ENCODE measurements at places on chromosomes 16 and 17.

DNA sequence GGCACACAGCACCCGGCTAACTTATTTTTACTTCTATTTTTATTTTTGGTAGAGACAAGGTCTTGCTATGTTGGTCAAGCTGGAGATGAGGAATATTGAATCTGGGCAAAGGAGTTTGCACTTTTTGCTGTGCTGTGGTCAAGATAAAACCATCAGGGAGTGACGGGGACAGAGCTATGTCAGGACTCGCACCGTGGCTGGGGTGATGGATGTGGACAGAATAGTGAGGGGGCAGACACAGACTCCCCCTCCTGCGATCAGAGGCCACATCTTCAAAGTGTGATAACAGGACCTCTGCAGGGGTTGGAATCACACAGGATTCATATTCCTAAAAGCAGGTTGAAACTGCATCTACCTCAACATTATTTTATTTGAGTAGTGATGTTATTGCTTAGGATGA is 25.6 kb downstream of the IL21R start:
- no peak for DNase-seq

DNA sequence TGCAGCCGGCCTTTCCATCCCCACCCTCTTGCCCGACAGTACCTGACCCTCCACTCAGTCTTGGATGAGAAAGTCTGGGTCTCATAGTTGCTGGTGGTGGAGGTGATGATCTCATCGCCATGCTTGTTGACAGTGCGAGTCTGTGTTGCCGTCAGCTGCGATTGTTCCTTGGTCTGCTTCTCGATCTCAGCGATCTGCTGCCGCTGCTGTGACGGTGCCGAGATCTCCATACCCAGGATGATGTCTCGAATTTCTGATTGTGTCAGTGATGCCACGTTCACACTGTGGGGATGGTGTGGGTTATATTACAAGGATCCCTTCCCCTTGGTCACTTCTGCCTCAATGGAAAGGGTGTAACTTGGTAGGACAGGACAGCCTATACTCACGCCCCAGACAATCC is 4.1 kb upstream of the RILP start:
- no peak for DNase-seq

DNA sequence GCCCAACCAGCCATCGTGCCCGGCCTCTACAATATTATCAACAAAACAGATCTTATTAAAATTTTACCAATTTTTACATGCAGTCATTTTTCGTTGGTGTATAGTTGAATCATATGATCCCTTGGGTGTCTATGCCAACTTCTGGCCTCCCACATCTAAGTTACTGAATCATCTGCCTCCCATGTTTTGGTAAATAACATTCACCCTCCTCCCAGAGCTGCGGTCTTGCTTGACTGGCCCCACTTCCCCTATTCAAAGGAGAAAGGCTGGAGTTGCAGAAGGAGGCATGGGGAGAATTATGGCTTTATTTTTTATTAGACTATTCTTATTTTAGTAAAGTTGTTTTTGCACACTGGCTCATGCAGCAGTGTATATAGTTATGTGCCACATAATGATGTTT is 18.5 kb upstream of the CCL23 start:
- no peak for DNase-seq

GRCh38 chr16:74524926-74525325 is 82.0 kb downstream of the GLG1 start:
- no peak for DNase-seq

DNA sequence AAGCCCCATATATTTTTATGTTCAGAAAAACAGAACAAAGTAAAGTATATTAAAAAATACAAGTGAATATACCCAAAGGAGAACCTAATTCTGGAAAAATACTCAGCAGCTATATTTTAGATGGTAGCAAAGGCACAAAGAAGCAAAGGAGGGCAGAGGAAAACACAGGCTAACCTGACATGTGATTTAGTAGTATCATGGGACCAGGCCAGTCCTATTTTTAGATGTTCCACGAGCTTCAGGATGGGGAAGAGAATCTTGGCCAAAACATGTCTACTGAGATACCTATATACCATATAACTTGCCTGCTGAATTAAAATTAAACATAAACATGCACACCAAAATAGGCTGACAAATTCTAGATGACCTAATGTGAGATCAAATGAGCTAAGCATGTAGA is 32.9 kb downstream of the SMYD4 start:
- DNase-seq, result no peak

DNA sequence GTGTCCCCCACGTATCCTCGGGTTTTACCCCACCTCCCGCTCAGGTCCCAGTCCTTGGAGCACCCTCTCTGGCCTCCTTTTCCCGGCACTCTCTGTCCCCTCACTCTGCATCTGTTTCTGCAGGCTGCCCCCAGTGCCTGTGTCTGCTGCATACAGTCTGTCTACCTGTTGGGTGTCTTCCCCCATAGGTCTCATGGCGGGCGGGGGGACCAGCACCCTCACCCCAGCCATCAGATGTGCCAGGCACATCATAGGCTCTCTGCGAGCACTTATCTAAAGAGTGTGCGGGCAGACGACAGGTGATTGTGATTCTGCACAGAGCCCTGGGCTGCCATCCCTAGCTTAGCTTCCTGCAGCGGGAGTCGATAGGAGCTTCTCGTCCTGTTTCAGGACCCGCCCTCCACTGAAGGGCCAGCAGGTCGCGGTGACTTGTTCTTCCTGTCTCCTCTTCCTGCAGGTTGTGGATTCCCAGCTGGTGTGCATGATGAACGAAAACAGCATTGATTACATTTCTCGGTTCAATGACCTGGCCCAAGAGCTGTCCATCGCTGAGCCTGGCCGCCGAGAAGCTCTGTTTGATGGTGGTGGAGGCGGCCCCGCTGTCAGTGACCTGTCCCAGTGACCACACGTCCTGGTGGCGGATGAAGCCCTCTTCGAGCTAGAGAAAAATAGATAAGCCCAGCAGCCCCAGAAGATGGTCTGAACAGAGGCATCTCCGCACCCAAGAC is 4.5 kb upstream of the JPT2 start:
- no peak for DNase-seq

DNA sequence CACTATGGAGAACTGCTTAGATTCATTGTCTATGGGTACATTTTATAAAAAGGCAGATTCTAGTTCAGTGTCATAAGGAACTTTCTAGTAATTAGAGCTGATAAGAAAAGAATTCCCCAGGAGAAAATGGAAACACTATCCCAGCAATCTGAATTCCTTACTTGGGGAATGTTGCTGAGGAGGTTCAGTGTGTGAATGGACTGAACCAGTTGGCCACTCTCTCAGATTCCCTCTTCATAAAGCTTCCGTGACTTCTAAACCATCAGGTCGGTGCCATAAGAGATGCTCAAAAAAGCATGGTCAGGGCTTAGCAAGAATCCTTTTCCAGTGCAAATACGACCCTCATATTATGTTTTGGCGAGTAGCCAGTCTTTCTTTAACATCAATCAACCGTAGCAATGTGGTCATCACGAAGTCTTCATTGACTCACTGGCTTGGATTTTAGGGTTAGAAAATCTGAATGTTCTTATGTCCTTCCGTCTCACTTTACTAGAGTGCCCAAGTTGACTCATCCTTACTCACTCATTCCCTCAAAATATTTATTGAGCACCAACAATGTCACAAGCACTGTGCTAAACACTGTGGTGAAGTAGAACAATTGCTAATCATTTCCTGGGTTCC is 102.7 kb upstream of the HLF start:
- no peak for DNase-seq

GRCh38 chr17:34988644-34989043 is 8.3 kb downstream of the LIG3 start:
- no peak for DNase-seq

GRCh38 chr16:55815320-55815719 is 17.6 kb downstream of the CES1 start:
- DNase-seq, result no peak

GRCh38 chr16:67773099-67773498 is 33.3 kb downstream of the RANBP10 start:
- no peak for DNase-seq

GRCh38 chr17:10758062-10758461 is 28.2 kb upstream of the TMEM220 start:
- no peak for DNase-seq

DNA sequence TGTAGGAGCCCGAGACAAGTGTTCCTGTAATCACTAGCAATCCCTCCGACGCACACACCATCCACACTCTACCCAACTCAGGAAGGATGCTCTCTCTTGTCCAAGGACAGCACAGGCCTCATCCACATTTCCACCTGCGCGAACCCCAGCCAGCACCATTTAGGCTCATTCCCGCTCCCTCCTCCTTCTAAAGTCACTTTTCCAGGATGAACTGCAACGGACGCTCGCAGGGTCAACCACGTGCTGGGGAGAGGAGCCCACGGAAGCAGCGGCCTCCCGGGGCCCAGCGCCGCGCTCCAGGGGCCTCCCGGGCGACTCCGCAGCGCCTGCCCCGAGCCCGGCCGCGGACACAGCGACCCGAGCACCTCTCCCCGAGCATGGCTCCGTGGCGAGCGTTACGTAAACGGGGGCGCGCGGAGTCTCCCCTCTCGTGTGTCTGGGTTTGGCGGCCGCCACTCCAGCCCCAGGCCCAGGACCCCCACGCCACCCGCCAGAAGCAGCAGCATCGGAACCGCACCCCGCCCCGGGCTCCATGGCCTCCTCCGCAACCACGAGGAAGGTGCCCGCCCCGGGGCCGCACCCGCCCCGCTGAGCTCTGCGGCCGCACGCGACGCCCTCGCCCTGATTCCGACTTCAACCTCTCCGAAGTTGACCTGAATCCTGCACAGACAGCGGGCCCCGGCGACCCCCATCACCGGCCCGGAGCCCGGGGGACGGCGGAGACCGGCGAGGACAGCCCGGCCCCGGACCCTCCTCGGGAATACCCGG is 668 bp downstream of the USP36 start:
- peak; percentile 51 for DNase-seq

GRCh38 chr16:53224951-53225533 is 170.3 kb downstream of the CHD9 start:
- no peak for DNase-seq

DNA sequence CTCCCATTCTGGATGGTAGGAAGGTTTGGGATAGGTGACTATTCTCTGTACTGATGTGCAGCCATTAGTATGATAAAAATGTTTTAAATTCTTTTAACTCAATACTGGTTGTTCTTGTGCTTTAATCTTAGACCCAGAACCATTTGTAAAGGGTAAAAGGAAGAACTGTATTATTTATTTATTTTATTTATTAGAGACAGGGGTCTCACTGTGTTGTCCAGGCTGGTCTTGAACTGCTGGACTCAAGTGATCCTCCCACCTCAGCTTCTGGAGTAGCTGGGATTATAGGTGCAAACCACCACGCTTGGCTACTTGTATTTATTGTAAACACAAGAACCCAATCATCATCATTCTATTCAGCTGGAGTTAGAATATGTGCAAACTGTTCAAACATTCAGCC is 2.2 kb upstream of the MOSMO start:
- DNase-seq, result no peak

DNA sequence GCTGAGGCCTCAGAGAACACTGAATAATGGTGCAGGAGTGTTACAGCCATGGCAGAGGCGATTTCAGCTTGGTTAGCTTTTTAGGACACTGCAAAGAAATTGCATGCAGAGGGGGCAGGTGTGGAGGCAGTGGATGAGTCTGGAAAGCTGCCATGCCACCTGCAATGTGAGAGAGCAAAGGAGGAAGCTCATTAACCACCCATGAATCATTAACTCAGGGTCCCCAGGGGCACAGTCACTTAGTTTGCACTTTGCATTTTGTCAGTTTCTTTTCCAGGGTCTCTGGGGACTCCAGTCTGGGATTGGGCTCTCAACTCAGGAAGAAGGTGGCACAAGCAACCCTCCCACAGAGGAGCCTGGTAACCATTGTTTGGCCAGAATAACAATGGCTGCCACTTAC is 132.9 kb downstream of the USP31 start:
- DNase-seq, result no peak

GRCh38 chr17:1190751-1191331 is 11.1 kb upstream of the ABR start:
- no peak for DNase-seq

GRCh38 chr16:75235721-75236193 is 15.7 kb downstream of the BCAR1 start:
- no peak for DNase-seq

DNA sequence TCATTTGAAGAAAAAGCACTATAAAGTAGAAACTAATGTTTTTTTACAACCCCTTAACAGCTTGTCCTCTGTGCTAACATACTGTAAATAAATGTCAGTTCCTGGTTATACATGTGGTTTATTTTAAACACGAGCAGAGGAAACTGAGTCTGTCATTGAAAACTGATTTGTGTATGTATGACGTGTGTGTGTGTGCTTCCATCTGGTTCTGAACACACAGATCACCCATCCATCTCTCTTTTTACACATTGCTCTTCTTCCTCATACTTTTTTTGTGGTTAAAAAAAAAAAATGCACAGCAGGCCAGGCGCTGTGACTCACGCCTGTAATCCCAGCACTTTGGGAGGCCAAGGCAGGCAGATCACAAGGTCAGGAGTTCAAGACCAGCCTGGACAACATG is 49.5 kb downstream of the ZNF423 start:
- no peak for DNase-seq

GRCh38 chr17:42289611-42290181 is 1.4 kb downstream of the STAT5A start:
- DNase-seq, result peak; percentile 72

DNA sequence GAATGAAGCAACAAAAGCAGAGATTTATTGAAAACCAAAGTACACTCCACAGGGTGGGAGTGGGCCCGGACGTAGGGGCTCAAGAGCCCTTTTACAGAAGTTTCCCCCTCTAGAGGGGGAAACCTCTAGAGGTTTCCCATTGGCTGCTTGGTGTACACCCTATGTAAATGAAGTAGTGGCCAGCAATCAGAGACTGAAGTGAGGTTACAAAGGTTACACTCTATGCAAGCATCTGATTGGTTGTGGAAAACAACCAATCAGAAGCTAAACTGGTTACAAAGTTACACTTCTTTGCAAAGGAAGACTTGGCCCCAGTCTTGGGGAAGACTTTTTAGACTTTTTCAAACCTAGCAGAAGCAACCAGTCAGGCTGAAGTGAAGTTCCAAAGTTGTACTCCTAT is 27.1 kb downstream of the CRAMP1 start:
- DNase-seq, result no peak

DNA sequence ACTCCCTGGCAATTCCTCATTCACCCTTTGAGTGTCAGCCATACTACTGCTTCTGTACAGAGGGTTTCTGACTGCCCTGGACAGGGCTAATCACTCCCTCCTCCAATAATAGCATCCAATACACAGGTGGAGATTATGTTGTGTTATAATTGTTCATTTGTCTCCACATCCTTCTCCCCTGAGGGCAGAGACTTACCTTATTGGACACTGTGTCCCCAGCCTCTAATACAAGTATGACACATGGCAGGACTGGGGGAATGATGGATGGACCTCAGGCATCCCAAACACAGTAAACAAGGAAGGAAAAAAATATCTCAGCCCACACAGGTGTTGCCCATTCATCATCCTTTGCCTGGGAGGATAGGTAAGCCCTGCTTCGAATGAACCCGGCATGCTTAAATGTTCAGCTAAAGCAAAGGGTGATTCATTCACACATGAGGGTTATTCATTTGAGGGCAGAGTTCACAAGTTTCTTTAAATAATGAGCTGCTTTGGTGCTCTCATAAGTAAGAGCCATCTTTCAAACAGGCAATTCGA is 34.8 kb downstream of the MMD start:
- DNase-seq, result no peak

- no peak for DNase-seq
These were observed 45.1 kb downstream of the ZNF423 start for GRCh38 chr16:49810831-49811230.

- no peak for DNase-seq
These were observed 11.1 kb downstream of the CPD start for GRCh38 chr17:30389756-30390300.

GRCh38 chr17:53792997-53793396 is 29.7 kb upstream of the KIF2B start:
- DNase-seq, result no peak

- no peak for DNase-seq
These were observed 35.1 kb downstream of the IL21R start for GRCh38 chr16:27436921-27437650.

Measured in stimulated activated CD4-positive, alpha-beta T cell treated with anti-CD3 and anti-CD28 coated beads, Interleukin-1b, Interleukin-23, amount 100 ng/mL, for 48 hours (primary cell).